Ovary (tissue), 10 donors: ENCODE measurements at places on chromosomes 2 and 18.

DNA sequence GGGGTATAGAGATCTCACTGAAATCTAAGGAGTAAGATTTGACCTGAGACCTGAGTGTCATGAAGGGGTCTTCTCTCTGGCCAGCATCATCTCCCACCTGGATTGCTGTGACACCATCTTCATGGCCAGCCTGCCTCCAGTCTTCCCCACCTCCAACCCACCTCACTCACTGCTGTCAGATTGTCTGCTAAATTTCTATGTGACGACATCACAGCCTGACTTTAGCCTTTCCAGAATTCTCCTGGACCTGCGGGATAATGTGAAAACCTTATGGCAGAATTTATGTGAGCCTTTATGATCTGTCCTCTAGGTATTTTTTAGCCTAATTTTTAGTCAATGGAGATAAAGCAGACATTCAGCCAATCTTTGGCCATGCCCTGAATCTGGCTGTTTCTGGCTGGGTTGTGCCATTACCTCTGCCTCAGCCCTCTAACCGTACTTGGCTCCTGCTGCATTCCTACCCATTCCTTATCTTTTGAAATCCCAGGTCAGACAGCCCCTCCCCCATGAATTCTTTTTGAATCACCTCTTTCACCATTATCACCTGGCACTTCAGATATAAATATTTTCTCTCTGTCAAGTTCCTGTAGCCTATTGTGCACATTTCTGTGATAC lies 66.4 kb upstream of the MMADHC start:
- DNase-seq = no peak

DNA sequence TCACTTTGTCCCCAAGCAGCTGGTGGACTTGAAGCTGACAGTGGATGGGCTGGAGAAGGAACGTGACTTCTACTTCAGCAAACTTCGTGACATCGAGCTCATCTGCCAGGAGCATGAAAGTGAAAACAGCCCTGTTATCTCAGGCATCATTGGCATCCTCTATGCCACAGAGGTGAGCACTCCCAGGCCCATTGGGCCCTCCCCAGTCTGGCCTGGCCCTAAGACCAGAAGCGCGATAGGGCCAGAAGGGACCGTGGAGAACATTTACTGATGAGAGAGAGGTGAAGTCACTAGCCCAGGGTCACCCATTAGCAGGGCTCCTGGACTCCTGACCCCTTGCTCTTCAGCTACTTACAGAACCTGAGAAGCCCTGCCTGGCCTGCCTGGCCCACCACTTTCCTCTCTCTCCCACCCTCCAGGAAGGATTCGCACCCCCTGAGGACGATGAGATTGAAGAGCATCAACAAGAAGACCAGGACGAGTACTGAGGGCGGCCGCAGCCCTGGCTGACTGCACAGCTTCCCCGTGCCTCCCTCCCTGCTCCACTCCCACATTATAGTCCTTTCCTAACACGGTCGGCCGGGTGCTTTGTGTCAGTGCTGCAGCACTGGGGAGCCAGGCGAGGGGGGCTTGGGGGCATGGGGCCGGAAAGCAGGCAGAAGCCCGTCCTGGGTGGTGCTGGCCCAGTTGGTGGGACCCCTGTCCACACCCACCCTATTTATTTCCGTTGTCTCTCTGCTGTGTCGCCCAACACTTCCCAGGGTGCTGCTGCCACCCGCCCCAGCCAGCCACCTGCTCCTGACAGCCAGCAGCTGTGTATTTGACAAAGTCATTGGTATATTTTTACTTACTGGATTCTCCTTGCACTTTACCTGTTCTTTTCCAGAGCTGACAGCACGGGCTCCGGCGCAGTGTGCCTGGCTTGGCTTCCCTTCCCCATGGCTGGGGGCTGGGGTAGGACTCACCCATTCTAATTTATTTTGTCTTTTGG lies 6.6 kb upstream of the TMEM214 start:
- DNase-seq = no peak

GRCh38 chr2:146927080-146927711 lies 917.6 kb upstream of the ACVR2A start:
- DNase-seq = peak; percentile 30

DNA sequence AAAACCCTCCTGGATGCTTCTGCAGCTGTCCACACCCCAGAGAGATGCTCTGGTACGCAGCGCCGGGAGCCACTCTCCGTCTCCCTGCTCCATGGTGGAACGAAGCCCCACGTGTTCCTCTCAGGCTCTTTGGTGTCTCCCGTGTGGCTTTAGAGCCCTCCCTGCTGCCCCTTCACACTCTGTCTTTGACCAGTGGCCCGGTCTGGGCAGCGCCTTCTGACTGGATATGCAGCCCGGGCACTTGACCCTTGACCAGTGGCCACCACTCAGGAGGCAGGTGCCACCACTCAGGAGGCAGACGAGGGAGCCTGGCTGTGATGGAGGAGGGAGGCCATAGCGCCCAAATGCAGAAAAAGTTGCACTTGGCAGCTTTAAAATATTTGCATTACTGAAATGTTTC lies 214.5 kb upstream of the SALL3 start:
- no peak for DNase-seq

- DNase-seq = no peak
Measured at GRCh38 chr2:1101982-1102590, 151.4 kb downstream of the SNTG2 start.

GRCh38 chr2:232667989-232668583 lies 29.0 kb upstream of the GIGYF2 start:
- DNase-seq = no peak

GRCh38 chr2:220432645-220433044 lies 805.2 kb downstream of the SLC4A3 start:
- no peak for DNase-seq

DNA sequence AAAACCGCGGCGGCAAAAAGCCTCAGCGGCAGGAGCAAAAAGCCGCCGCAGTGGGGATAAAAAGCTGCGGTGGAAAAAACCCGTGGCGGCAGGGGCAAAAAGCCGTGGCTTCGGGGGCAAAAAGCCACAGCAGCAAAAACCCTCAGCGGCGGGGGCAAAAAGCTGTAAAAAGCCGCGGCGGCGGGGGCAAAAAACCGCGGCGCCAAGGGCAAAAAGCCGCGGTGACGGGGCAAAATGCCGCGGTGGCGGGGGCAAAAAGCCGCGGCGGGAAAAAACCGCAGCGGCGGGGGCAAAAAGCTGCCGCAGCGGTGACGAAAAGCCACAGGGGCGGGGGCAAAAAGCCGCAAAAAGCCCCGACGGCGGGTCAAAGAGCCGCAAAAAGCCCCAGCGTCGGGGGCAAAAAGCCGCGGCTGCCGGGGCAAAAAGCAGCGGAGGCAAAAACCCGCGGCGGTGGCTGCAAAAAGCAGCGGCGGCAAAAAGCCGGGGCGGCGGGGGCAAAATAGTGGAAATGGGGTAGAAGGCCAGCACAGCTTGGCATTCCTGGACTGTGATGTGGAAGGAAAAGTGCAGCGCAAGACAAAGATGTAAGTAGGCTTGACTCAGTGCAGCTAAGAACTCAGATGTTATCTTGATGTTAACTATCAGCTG lies 151.8 kb downstream of the ANKRD30BL start:
- no peak for DNase-seq
